Ascending aorta (tissue), 2 donors: ENCODE measurements at places on chromosomes 13 and 19. TPM values are rescaled to one million over a fixed set of nuclear protein-coding genes. Genes with fewer than 3 reads are reported as not detected.

DNA sequence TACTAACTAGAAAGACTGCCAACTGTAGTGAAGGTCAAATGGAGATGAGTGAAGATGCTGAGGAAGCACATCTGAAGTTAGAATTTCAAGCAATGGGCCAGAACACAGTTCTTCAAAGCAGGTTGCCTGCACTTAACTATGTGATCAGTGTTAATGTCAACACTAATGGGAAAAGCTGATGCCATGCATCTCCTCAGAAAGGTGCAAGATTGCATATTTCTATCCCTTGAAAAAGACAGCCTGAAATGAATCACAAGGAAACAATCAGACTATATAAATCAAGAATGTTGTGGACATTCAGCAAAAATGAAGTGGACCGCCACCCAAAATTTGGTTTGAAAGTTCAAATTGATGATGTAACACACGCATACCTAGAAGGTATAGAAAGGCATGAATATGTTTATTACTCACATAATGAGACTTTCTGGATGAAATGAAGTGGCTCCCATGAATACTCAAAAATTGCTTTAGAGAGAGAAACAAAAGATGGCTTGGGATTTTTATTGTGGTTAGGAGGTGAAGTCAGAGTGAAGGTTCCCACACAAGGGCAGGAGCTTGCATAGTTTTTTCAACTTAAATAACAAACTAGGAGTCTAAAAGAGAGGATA lies 522.4 kb downstream of the KCTD12 start:
- DNase-seq = no peak
- no peaks in the 10 kb centered on the region for H3K4me1 ChIP-seq
- H3K4me3 ChIP-seq = no peak overlapping the region

DNA sequence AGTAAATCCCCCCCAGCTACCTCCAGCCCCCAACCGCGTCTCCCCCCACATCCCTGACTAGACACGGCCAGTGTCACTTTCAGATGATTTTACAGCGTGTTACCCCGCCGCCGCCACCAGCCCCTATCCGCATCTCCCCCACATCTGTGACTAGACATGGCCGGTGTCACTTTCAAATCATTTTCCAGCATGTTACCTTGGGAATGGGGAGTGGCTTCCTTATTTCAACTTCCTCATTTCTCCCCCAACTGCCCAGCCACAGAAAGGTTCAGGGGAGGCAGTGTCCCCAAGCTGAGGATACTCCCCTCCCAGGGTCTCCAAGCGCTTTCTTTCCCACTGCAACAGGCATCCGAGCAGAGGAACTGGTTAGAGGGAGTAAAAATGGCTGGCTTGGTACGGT lies 18.4 kb downstream of the ADGRL1 start:
- no peaks in the 10 kb centered on the region for H3K27me3 ChIP-seq
- no peak overlapping the region for H3K4me3 ChIP-seq
- no peak overlapping the region for H3K27ac ChIP-seq
- DNase-seq = no peak
- no peaks in the 10 kb centered on the region for H3K4me1 ChIP-seq

GRCh38 chr19:32471095-32471494 lies 65.5 kb downstream of the DPY19L3 start:
- no peaks in the 10 kb centered on the region for H3K4me1 ChIP-seq
- no peak overlapping the region for H3K4me3 ChIP-seq
- H3K27me3 ChIP-seq = no peaks in the 10 kb centered on the region

- peak overlapping the region; percentile 83 for H3K4me3 ChIP-seq
- DNase-seq = peak; percentile 83
- H3K27me3 ChIP-seq = no peaks in the 10 kb centered on the region
- peak overlapping the region; percentile 90 for H3K27ac ChIP-seq
- no peaks in the 10 kb centered on the region for H3K4me1 ChIP-seq
Observed at GRCh38 chr13:20127562-20128458, 33.0 kb downstream of the GJA3 start.

DNA sequence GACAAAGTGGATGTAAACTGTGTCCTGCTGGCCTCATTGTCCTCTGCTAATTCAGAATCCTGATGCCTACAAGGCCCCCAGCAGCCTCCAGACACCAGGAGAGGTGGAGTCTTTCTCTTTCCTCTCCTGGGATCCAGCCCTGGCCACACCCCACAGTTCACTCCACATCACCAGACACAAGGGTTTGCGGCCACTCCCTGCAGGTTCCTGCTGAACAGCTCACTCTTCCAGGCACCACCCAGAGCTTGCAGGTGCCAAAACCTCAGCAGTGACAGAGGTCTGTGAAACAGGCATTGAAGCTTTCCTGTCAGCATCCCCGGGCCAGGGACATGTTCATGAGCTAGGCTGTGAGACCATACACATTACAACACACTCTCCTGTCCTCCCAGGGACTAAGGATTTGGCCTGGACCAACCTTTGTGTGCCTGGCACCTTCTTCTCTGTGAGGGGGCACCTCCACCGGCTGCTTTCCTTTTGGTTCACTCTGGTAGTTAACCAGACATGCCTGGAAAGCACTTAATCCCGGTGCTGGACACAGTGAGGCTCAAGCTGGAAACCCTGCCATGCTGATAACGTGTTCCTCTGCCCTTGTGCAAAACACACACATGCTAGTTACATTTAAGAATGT lies 11.1 kb upstream of the ATP12A start:
- no peaks in the 10 kb centered on the region for H3K4me1 ChIP-seq
- no peaks in the 10 kb centered on the region for H3K27me3 ChIP-seq
- H3K36me3 ChIP-seq = no peaks in the 10 kb centered on the region

- H3K27me3 ChIP-seq = no peaks in the 10 kb centered on the region
- no peak overlapping the region for H3K27ac ChIP-seq
- no peak overlapping the region for H3K4me3 ChIP-seq
- no peak for DNase-seq
- H3K4me1 ChIP-seq = no peaks in the 10 kb centered on the region
Observed at GRCh38 chr13:108267347-108267746, 2.2 kb upstream of the TNFSF13B start.

- peaks cover 12% of the 10 kb centered on the region for H3K4me1 ChIP-seq
- peak; percentile 40 for DNase-seq
- peak within 1 kb of the TSS; percentile 91 for H3K4me3 ChIP-seq
- peak within 1 kb of the TSS; percentile 82 for H3K27ac ChIP-seq
- H3K27me3 ChIP-seq = no peaks in the 10 kb centered on the region
Observed at GRCh38 chr19:43526884-43527859, at the start of gene ETHE1. ETHE1 (minus strand) TSS chr19:43527201; CDS start chr19:43527177, 24 bp downstream.

DNA sequence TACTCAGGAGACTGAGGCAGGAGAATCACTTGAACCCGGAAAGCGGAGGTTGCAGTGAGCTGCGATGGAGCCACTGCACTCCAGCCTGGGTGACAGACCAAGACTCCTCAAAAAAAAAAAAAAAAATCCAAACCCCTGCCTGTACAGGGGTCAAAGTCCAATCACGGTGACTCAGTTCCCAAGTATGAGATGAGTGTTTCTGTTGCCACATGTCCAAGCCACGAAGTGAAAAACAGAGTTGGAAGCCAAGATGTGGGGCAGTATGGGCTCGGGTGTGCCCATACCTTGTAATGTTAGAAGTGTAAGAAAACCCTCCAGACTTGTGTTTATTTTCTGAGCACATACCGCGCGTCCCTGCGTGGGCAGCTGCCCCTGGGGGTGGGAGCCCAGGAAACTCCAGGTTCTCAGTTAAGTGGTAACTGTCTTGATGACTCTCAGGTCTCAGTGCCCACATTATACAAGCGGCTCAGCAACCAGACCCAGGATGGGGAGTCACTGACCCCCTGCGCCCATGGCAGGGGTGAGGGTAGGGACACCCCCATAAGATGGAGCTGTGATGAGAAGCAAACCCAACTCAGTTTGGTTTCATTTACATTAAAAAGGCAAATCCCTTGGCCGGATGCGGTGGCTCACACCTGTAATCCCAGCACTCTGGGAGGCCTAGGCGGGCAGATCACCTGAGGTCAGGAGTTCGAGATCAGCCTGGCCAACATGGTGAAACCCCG lies 1.2 kb upstream of the GPX4 start:
- H3K27ac ChIP-seq = peak overlapping the region; percentile 98
- peaks cover 30% of the 10 kb centered on the region for H3K4me1 ChIP-seq
- H3K36me3 ChIP-seq = peaks cover 20% of the 10 kb centered on the region
- H3K27me3 ChIP-seq = no peaks in the 10 kb centered on the region
- no peak overlapping the region for H3K4me3 ChIP-seq

GRCh38 chr19:49342291-49342721 lies 7.1 kb downstream of the CD37 start:
- H3K27me3 ChIP-seq = no peaks in the 10 kb centered on the region
- H3K4me3 ChIP-seq = no peak overlapping the region
- H3K36me3 ChIP-seq = peaks cover 47% of the 10 kb centered on the region
- DNase-seq = peak; percentile 49
- H3K4me1 ChIP-seq = peaks cover 6% of the 10 kb centered on the region

GRCh38 chr13:21557995-21558394 lies 46.0 kb downstream of the MICU2 start:
- DNase-seq = no peak
- H3K27ac ChIP-seq = no peak overlapping the region
- no peaks in the 10 kb centered on the region for H3K4me1 ChIP-seq
- H3K36me3 ChIP-seq = peaks cover 28% of the 10 kb centered on the region
- no peak overlapping the region for H3K4me3 ChIP-seq
- no peaks in the 10 kb centered on the region for H3K27me3 ChIP-seq

GRCh38 chr13:114303700-114304327 lies 10.5 kb upstream of the CHAMP1 start:
- no peaks in the 10 kb centered on the region for H3K27me3 ChIP-seq
- no peak for DNase-seq
- H3K4me3 ChIP-seq = no peak overlapping the region
- H3K27ac ChIP-seq = no peak overlapping the region
- peaks cover 46% of the 10 kb centered on the region for H3K36me3 ChIP-seq

DNA sequence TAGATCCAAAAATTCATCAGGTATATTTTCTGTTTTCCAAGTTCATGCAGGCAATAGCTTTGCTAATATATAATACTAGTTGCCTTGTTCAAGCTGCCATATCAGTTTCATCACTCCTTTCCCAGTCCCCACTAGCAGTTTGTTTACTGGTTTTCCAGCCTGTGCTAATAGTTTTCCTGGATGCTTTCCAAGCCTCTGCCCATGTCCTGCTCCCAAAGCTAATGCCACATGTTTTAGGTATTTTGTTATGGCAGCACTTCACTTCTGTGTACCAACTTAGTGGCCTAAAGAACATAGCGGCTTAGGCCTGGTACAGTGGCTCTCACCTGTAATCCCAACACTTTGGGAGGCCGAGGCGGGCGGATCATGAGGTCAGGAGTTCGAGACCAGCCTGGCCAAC lies 28.1 kb upstream of the ZNF527 start:
- H3K27me3 ChIP-seq = no peaks in the 10 kb centered on the region
- H3K4me3 ChIP-seq = no peak overlapping the region
- H3K4me1 ChIP-seq = no peaks in the 10 kb centered on the region
- peaks cover 14% of the 10 kb centered on the region for H3K36me3 ChIP-seq
- H3K27ac ChIP-seq = no peak overlapping the region

GRCh38 chr13:99652141-99652540 lies 150.9 kb downstream of the TM9SF2 start:
- no peak for DNase-seq
- H3K27me3 ChIP-seq = no peaks in the 10 kb centered on the region
- no peaks in the 10 kb centered on the region for H3K36me3 ChIP-seq
- no peak overlapping the region for H3K27ac ChIP-seq
- H3K4me1 ChIP-seq = no peaks in the 10 kb centered on the region
- H3K4me3 ChIP-seq = no peak overlapping the region

- no peak for DNase-seq
- H3K4me1 ChIP-seq = no peaks in the 10 kb centered on the region
- H3K27me3 ChIP-seq = no peaks in the 10 kb centered on the region
- no peaks in the 10 kb centered on the region for H3K36me3 ChIP-seq
Observed at GRCh38 chr19:29384656-29385055, 141.1 kb upstream of the VSTM2B start.

DNA sequence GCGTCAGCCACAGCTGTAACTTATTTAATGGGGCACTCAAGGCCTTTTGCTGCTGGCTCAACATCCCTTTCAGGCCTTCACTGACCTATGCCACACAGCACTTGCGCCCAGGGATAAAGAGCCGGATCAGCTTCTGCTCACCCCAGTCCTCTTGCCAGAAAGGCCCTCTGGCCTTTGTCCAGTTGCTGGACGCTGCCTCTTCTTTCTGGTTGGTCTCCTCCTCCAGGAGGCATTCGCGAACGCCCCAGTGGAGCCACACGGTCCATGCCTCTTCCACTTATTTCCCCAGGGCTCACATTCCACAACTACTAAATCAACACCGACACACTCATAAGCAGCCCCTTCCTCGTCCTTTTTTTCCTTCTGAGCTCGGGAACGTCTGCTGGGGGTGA lies 3.7 kb upstream of the ZNF329 start:
- H3K27ac ChIP-seq = peak overlapping the region; percentile 93
- no peaks in the 10 kb centered on the region for H3K36me3 ChIP-seq
- peak overlapping the region; percentile 86 for H3K4me3 ChIP-seq
- no peaks in the 10 kb centered on the region for H3K27me3 ChIP-seq
- DNase-seq = peak; percentile 64

DNA sequence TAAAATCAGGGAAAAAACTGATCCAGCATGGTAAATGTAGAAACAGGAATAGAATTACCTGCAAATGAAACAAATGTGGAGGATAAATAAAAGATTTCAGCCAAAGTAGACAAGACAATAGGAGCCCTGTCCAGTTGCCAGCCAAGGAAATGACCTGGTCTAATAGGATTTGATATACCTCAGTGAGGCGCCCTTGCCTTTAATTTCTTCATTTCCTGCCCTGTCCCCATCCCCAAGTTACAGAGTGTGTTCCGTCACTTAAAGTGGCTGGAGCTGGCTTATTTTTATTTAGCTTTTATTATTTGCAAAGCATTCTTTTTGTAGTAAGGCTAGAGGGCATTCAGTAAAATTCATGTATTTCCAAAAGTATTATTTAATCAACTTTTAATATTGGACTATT lies 1022.0 kb downstream of the EFNB2 start:
- no peak for DNase-seq
- no peaks in the 10 kb centered on the region for H3K36me3 ChIP-seq
- H3K27ac ChIP-seq = no peak overlapping the region
- no peaks in the 10 kb centered on the region for H3K4me1 ChIP-seq

The CACNG6 gene
- not detected for total RNA-seq

The UPF1 gene
- 225 TPM for total RNA-seq

The CLDND2 gene
- total RNA-seq = not detected
